Tibial nerve (tissue), 4 donors: ENCODE measurements at places on chromosomes 7 and 10. TPM values are rescaled to one million over a fixed set of nuclear protein-coding genes. Genes with fewer than 3 reads are reported as not detected.

- H3K36me3 ChIP-seq: no peaks in the 10 kb centered on the region
- no peaks in the 10 kb centered on the region for H3K27me3 ChIP-seq
Observed at GRCh38 chr7:54543051-54543488, 895 bp downstream of the VSTM2A start.

GRCh38 chr7:143002106-143002505 is 24.8 kb downstream of the OR9A2 start:
- H3K36me3 ChIP-seq: no peaks in the 10 kb centered on the region

DNA sequence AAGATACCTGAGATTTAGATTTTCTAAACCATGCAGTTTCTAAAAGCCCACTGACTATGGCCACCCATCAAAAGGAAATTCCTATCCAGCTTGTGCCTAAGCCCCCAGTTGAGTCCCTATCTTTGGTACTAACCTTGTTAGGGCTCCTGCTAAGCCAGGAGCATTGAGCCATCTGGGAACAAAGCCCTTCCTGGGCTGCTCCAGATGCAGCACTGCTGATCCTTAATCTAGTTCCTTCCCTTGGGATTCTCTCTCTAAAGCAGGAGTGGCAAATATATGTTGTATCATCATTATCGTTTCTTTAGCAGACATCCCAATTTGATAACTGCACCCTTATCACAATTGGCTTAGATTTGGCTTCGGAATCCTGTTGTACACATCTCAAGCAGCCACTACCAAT is 24.7 kb upstream of the PDLIM1 start:
- no peaks in the 10 kb centered on the region for H3K27me3 ChIP-seq
- H3K27ac ChIP-seq: no peak overlapping the region
- H3K36me3 ChIP-seq: peaks cover 6% of the 10 kb centered on the region
- no peak overlapping the region for H3K4me3 ChIP-seq
- no peak for DNase-seq

- no peak overlapping the region for H3K27ac ChIP-seq
- H3K4me3 ChIP-seq: no peak overlapping the region
- DNase-seq: peak; percentile 16
- H3K36me3 ChIP-seq: no peaks in the 10 kb centered on the region
- H3K27me3 ChIP-seq: no peaks in the 10 kb centered on the region
- H3K4me1 ChIP-seq: no peaks in the 10 kb centered on the region
Observed at GRCh38 chr10:96306516-96306915, 2.3 kb downstream of the DNTT start.

Gene FAM25G
- total RNA-seq: not detected

Gene ARHGAP21
- total RNA-seq: 90.8 TPM

Gene COMTD1
- total RNA-seq: 20.7 TPM

Gene BUB3
- 74.7 TPM for total RNA-seq
